ENCODE measurements at places on chromosomes 12 and 14. TPM values are rescaled to one million over a fixed set of nuclear protein-coding genes. Genes with fewer than 3 reads are reported as not detected.

The POTEM gene
- total RNA-seq = not detected

The GLIPR1L2 gene
- not detected for total RNA-seq

The HOTAIR gene
- not detected for total RNA-seq

The TAMALIN gene
- 3.9 TPM for total RNA-seq

The SLC2A14 gene
- not detected for total RNA-seq

The KIF5A gene
- 2.2 TPM for total RNA-seq

Data from T-helper 1 cell treated with Interleukin-12 subunit alpha and Interleukin-12 subunit beta and Interleukin-4 antibody, amounts not matched to agents 30 ng/mL and 1 ng/mL, for 36 hours (primary cell).